Astrocyte of the spinal cord (primary cell): ENCODE measurements at places on chromosomes 3 and 15.

DNA sequence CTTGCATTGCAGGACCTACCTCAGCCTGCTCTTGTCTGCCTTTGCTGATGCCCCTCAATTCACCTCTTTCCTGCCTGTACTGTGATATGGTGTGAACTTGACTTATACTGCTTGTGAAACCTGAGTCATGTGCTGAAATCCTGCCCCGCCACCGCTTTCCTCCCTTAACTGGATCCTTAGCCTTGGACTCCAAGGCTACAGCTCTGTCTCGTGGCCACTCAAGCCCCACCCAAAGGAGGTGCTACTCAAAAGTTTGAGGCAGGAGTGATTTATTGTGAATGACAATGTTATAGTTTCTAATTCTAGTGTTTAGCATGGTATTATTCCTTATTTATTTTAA, 56.1 kb downstream of the MYZAP start:
- DNase-seq, result no peak

- DNase-seq, result no peak
Measured at GRCh38 chr3:168088106-168088720, 7.5 kb downstream of the GOLIM4 start.

DNA sequence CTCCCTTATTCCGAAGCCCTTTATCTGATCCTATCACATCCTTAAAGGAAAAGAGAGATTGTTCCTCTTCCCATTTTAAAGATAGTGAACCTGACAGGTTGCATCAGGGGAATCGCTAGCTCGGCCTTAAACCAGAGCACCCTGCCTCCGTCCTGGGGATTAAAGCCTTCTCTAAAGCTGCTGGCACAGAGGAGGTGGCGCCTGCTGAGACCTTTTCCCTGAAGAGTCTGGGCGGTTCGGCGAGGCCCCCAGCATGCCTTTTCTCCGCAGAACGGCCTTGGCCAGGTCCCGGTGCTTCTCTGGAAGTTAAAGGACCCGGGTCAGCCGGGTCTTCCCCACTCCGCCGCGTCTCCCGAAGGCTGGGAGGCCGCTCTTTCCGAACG, 593 bp downstream of the FAM219B start:
- DNase-seq, result peak; percentile 42

DNA sequence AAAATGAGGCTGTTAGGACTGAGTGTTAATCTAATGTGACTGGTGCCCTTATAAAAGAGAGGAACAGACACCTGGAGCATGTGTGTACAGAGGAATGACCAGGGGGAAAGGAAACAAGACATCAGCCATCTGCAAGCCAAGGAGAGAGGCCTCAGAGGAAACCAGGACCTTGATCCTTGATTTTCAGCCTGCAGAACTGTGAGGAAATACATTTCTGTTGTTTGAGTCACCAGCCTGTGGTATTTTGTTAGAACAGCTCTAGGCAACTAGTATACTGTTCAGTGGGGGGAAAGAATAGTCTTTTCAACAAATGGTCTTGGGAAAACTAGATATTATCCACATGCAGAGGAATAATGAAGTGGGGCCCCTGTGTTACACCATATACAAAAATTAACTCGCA, 80.6 kb downstream of the CCR1 start:
- DNase-seq, result peak; percentile 90

DNA sequence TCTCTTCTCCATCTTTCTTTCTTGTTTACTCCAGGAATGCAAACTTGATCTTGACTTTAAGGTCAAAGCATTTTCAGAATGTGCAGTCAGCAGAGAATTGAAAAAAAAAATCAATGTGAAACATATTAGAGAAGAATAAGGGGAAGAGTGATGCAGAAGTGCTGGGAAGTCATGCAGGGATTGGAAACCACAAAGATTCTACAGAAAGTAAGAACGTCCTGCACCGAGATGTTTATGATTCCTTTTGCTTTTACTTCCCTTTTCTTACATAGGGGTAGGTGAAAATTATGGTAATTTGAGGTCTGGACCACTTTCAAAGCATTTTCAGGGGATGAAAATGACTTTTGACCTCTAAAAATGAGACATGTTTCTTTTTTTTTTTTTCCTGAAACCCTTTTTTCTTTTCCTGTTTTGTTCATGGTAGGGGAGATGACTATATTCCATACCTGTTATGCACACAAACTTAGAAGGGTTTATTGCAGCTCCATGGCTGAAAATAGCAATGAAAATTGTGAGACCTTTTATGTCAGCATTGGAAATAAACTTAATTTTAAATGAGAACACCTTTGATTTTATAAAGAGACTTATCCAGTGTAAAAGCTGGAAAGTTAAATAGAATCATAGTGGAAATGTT, 623.5 kb upstream of the TBL1XR1 start:
- DNase-seq, result peak; percentile 96

- DNase-seq, result no peak
Measured at GRCh38 chr15:89490081-89490813, 6.1 kb downstream of the RHCG start.

DNA sequence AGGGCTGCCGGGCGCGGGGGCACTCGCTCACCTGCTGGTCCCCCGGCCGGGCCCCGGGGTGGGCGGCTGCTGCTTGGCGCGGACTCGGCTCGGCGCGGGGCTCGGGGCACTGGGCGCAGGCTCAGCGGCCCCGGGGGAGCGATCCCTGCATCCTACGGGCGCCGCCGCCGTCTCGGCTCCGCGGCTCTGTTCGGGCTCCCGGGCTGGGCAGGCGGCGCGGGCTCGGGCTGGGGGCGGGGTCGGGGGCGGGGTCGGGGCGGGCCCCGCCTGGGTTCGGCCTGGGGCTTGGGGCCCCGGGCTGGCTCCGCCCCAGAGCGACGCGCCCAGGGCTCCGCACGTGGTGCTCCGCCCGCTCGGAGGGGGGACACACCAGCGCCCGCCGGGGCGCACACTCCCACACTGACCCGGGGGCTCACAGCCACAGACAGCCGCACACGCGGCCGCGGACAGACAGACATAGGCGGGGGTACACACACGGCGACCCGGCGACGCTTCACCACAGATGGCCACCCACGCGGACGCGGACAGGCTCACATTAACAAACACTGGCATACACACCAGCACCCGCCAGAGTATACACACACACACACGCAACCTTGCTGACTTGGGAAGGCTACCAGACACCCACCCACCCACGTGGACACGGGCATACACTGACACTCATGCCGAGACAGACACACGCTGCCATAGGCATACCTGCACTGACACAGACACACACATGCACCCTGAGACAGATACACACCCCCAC, at the start of gene SCN5A:
Gene SCN5A (minus strand): TSS at position 188 of the 748 bp plus-strand sequence. CDS start 16,380 bp downstream, outside the sequence.
- DNase-seq, result no peak

GRCh38 chr15:69522361-69522760, 69.7 kb downstream of the RPLP1 start:
- no peak for DNase-seq

GRCh38 chr3:107674371-107674770, 151.6 kb downstream of the BBX start:
- peak; percentile 82 for DNase-seq

DNA sequence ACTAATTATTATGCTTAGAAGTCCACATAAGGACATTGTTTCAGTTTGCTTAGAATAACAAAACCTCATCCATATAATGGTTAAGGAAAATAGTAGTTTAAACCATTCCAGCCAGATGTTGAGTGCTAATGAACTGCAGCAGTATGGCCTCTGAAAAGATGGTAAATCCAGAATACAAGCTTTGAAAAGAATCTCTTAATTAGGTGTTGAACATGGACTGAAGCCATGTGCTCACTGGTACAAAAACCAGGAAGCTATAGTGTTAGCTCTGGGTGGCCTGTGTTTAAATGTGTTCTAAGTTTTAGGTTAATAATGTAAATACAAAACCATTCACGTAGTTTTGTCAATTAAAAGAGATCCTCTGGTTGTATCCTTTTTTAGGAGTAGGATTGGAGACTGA, 78.2 kb downstream of the GALK2 start:
- no peak for DNase-seq

- DNase-seq, result no peak
Measured at GRCh38 chr15:74050127-74050526, 32.2 kb downstream of the GOLGA6A start.

GRCh38 chr3:37751537-37751936, 110.1 kb upstream of the CTDSPL start:
- no peak for DNase-seq

GRCh38 chr3:46132565-46132964, 75.5 kb downstream of the CCR1 start:
- no peak for DNase-seq

DNA sequence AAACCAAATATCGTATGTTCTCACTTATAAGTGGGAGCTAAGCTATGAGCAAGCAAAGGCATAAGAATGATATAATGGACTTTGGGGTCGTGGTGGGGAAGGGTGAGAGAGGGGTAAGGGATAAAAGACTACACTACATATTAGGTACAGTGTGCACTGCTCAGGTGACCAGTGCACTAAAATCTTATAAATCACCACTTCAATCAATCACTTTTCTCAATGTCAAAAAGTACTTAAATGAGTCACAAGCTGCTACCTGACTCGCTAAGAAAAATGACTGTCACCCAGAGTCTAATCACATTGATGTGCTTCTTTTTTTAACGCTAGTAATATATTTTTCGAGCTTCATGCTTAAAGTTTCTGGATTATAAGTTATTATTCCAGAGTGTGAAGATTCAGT, 95.5 kb downstream of the CBLB start:
- DNase-seq, result no peak

- DNase-seq, result peak; percentile 84
Measured at GRCh38 chr3:123834631-123835030, 49.5 kb downstream of the MYLK start.

DNA sequence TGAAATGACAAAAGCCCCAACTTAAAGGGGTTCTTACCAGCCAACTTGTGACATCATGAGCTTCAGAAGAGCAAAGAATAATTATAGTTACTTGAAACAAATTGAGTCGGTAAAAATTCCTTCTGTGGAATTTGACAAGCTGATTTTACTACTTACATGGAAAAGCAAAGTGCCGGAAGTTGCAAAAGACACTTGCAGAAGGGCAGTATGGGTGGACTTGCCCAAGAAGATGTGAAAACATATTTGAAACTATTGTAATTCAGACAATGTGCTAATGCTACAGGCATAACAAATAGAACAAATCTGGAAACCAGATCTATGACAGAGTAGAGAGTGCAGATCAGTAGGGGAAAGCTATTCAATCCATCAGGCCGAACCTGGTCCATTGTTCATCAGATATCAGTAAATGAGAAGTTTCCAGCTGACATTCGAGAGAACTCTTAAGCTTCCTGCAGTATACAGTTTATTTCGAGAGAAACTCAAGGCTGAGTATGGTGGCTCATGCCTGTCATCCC, 2.5 kb upstream of the KIF7 start:
- DNase-seq, result no peak

DNA sequence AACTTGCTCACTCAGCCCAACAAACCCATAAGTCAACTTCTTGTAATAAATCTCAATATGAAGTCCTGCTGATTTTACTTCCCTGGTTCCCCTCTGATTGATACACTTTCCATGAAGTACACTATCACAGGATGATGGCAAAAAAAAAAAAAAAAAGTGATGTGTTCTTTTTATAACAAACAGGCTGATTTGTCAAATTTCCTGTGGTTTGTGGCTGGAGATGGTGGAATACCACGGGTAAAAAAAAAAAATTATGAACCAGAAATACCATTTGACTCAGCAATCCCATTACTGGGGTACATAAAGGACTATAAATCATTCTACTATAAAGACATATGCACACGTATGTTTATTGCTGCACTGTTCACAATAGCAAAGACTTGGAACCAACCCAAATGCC, 10.7 kb upstream of the SERPINI2 start:
- DNase-seq, result no peak

GRCh38 chr15:51119120-51119519, 24.4 kb upstream of the TNFAIP8L3 start:
- DNase-seq, result no peak

- no peak for DNase-seq
Measured at GRCh38 chr3:30743641-30744317, 137.4 kb downstream of the TGFBR2 start.

GRCh38 chr3:27509376-27509775, 25.2 kb upstream of the SLC4A7 start:
- no peak for DNase-seq

- peak; percentile 30 for DNase-seq
Measured at GRCh38 chr15:99613887-99614647, 48.3 kb downstream of the MEF2A start.

GRCh38 chr15:88257311-88258092, 963 bp upstream of the NTRK3 start:
- no peak for DNase-seq

DNA sequence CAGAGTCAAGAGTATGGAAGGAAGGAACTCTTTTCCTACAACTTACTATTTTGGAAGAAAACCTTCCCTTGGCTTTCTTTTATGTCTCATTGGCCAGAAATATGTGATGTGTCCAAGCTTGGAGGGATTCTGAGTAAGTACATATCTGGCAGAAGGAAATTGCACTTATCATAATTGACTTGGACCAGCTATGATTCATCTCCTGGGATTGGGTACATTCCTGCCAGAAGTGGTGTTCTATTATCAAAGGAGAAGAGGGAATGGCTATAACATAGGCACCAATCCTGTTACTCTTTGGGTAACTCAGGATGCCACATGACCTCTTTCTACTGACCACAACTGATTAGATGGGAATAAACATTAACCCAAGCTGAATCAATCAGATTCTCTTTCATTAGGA, 13.5 kb upstream of the DAZL start:
- DNase-seq, result peak; percentile 46

DNA sequence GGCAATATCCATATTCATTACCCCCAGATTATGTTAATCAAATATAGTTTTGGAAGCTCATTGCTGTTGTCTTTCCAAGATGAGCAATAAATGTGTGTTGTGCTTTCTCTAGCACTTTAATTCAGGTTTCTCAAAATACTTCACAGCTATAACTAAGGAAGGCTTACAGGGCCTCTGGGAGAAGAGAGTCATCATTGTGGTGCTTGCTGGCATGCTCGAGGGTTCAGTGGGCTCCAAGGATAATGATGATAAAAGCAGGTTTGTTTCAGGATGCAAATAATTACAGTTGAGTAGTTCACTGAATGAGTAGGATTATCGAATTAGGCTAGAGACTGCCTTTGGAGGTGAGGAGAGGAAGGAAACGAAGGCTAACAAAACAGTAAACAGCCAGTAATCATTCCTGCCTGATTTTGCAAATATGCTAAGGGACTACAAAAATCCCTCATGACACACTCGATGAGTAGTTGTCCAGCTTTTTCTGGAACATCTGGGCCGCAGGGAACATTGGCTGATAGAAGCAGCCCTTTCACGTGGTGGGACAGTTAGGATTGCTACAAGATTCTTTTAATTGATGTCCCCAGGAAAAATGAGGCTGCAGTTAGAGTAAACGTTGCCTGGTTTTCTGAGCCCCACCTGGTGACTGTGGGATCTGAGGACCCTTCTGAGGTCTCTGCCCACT, 54.1 kb downstream of the SLC7A14 start:
- no peak for DNase-seq

- no peak for DNase-seq
Measured at GRCh38 chr15:47209591-47209990, 507.7 kb upstream of the SEMA6D start.

DNA sequence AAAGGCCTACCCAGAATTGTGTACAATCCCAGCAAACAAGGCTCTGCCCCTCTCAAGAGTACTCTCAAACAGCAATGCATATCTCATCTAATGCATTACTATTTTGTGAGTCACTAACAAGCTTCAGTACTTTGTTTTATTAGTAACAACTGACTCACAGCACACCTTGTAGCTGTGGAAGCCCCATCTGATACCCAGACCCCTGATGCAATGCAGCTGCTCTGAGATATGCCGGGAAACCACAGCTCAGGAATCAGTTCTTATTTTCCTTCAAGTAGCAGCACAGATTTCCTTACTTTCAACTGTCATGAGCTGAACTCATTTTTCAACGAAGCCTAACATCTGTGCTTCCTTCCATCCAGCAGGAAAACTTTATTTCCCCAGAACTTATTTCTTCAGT, 37.8 kb downstream of the CCNL1 start:
- DNase-seq, result peak; percentile 91
